CD8-positive, alpha-beta memory T cell (primary cell): ENCODE measurements at places on chromosomes 7 and 10. TPM values are rescaled to one million over a fixed set of nuclear protein-coding genes. Genes with fewer than 3 reads are reported as not detected.

DNA sequence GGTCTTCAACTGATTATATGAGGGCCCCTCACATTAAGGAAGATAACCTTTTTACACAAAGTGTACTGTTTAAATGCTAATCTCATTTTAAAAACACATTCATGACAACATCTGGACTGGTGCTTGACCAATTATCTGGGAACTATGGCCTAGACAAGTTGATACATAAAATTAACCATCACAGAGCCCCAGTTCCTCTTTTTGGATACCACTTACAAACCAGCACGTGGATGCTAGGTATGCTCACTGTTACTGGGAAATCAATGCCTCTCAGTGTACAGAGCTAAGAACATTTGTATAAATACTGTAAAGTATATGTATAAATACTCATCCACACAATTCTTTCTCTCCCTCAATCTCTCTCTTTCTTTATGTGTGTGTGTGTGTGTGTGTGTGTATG lies 1217.8 kb upstream of the LRRTM3 start:
- DNase-seq, result no peak

GRCh38 chr7:104272767-104273384 lies 55.5 kb upstream of the LHFPL3 start:
- DNase-seq, result no peak

Gene ATG9B
- polyA plus RNA-seq, result 15.4 TPM

DNA sequence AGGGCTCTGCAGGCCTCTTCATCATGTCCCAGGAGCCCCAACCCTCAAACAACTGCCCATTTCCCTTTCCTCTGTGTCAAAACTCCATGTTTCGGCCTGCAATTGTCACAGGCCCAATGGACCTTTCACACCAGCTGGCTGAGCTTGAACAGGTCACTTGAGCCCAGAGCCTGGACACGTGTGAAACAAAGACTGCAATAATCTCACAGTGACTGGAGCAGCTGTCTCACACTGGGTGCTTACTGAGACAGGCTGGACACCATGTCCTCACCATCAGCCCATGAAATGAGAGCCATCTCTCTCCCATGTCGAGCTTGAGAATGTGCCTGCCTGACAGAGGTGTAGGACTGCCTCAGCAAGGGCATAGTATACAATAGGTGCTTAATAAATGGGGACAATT lies 19.5 kb upstream of the EIF5AL1 start:
- no peak for DNase-seq

GRCh38 chr7:106681815-106682495 lies 21.0 kb upstream of the CCDC71L start:
- no peak for DNase-seq

Gene CYP2C19
- polyA plus RNA-seq, result not detected

- DNase-seq, result no peak
Measured at GRCh38 chr7:78264105-78264504, 465.5 kb downstream of the PHTF2 start.

DNA sequence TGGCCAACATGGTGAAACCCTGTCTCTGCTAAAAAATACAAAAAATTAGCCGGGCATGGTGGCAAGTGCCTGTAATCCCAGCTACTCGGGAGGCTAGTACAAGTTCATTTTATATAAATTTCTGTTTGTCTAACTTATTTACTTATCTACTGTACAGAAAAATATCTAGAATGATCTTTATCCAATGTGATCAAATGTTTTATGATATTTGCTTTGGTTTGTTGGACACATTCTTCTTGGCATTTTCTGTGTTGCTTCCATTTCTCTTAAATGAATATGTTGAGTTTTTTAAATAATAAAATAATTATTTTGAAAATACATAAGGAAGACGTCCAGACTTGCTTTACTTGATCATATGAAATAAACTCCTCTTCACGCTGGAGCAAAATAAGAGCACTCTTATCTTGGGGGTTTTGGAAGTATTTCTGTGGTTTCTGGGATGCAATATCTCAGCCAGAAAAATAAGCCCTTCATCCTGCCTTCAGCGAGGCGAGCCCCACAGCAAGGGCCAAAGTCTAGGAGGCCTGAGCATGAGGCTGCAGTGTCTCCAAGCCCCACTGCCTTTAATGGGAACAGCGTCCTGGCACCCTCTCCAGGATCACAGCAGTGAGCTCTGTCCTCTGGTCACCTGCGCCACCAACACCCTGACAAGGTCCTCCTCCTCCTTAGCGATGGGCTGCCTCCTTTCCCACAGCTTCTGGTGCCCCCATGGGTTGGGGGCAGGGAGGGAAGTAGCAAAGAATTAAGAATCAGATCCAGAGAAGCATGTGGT lies 480.2 kb downstream of the KCNMA1 start:
- DNase-seq, result no peak

DNA sequence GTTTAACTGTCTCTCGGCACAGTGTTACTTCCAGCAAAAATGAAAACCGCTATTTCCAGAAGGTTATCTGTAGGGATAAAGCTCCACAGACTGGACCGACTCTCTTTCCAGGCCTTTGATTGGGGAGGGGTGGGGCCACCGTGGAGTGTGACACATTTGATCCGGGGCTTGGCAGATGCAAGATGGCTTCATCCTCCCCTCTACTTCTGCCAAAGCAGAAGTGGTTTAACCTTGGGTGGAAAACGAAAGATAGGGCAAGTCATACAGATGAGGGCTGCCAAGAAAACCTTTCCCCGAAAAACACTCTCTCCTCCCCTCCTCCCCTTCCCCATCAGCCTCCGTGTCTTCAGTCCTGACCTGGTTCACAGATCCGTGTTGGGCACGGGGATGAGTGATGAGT lies 139.7 kb upstream of the SH2B2 start:
- DNase-seq, result no peak
